ENCODE measurements at places on chromosomes 2 and 18.

- DNase-seq = no peak
These were observed 248.2 kb upstream of the RBMS1 start for GRCh38 chr2:160741815-160742214.

DNA sequence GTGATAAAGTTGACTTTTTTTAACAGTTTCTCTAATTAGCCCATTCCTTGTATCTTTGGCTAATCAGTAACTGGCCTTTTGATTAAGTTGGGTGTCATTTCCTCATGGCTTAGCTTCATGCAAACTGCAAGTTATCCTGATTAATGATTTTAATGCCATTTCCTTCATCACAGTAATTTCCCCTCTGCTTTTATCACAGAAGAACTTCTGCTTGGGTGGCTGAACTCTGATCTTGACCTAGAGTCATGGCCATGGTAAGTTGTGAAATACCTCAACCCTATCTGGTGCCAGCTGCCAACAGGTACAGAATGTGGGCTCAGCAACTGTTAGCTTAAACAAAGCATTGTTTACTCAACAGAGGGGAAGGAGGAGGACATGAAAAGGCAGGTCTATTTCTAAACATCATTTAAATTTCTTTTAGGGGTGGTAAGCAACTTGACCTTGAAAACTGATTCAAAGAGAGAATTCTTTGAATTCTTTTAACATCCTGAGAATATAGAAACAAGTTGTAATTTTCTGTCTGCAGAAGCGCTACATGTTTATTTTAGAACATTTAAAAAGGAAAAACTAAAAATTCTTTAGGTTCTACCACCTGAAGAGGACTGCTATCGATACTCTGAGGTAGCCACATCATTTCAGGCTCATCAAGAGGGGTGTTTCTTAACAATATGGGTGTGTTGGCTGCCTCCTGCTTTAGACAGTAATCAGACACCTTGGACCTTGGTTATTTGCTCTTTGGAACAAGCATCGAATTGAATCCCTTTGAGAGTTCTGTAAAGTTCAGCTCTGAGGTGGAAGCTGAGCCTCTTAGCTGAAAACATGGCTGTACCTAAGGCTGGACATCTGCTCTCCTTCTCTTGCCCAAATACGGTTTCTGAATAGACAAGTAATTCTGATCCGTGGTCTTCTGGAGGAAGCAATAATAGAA, 39.7 kb downstream of the ANXA4 start:
- DNase-seq = peak; percentile 71

DNA sequence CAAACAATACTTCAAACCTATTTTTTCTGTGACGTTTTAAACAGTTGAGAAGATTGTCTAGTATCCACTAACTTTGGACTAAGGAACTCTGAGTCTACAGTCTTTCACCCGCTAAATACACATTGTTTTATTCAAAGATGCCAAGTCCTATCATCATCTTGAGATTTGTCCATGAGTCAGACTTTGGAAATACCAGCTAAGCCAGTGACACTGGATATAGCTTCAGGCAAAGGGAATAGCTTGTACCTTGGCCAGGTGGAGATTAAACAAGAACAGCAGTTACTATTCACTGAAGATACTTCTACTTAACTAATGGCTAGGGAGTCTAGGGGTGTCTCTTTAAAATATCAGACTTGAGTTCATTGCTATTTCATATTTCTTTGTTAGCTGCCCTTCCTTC, 137.5 kb downstream of the COMMD1 start:
- DNase-seq = peak; percentile 41

DNA sequence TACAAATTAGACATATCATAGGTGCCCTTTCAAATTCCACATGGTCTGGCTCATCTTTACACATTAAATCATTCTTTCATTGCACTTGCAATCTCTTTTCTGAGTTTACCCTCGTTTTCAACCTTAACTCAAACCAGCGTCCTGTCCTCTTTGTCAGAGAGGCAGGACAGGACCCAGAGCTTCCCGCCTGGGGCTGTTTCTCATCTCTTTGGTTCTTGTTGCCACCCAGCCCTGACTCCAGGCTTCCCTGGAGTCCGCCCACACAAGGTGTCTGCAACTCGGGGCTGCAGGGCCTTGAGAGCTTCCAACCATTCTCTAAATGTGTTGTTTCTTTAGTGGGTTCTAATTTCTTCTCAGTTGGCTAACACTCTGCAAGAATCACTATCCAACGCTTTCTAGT, 24.4 kb downstream of the RBMS1 start:
- no peak for DNase-seq

DNA sequence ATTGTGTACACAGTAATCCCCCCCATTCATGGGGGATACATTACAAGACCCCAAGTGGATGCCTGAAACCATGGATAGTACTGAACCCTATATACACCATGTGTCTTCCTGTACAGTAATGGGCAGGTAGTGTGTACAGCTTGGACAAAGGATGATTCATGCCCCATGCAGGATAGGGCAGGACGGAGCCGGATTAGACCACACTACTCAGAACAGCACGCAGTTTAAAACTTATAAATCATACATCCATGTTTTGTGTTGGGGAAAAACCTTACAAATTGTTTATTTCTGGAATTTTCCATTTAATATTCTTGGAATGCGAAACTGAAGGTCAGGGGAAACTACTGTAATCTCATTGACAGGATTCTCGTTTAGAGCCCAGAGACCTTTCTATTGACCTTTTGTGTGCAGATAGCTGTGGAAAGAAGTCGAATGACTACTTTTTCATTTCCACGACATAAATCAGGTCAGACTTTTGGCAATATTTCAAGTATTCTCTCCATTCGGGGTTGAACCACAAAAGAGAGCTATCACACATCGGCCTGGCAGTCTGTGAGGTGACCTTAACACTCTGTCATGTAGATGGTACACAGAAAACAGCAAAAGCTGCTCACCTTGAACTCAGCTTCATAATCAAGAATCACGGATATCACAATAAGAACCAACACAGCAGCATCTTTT, 9.9 kb upstream of the YPEL5 start:
- DNase-seq = no peak

GRCh38 chr2:135063210-135063609, 11.1 kb downstream of the RAB3GAP1 start:
- no peak for DNase-seq

GRCh38 chr2:179234658-179235240, 29.9 kb downstream of the SESTD1 start:
- DNase-seq = no peak

DNA sequence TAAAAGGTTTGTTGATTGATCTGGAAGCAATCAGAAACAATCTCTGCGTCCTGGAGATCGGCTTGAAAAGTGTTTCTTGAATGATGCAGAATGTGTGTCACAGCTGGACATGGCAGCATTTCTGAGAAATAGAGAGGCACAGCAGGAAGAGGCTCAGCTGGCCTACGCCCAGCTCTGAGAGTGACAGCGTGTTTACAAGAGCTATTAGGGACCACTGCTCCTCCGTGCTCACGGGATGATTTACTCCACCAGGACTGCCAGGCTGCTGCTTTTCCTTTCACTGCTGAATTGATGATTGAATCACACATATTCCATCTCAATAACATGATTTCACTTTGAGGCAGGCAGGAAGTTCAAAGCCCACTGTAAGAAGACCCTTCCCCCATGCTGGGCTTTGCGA, 62.8 kb downstream of the GALNT14 start:
- no peak for DNase-seq
